CD4-positive, alpha-beta T cell treated with Interleukin-6 at 100 ng/mL for 8 hours (primary cell): ENCODE measurements at places on chromosomes 11 and 22.

GRCh38 chr11:75563978-75564552 lies 2.0 kb downstream of the SERPINH1 start:
- DNase-seq = no peak

DNA sequence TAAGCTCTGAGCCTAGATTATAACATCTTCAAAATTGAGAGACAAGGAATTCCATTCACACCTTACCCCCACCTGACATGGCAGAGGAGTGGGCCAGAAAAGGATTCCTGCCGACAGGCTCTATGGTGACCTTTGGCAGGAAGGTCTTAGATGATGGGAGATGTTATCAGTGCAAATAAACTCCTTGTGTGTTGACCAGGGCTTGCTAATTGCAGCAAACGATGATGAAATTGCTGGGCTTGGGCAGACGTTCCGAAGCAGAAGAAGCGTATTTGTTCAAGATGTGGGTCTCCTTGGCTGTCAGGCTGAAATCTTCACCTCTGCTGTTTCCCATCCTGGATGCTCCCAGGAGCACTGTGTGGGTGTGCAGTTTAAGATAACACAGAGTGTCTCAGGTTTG lies 183.7 kb upstream of the CADM1 start:
- no peak for DNase-seq

GRCh38 chr11:117573326-117573725 lies 223.7 kb downstream of the DSCAML1 start:
- no peak for DNase-seq

DNA sequence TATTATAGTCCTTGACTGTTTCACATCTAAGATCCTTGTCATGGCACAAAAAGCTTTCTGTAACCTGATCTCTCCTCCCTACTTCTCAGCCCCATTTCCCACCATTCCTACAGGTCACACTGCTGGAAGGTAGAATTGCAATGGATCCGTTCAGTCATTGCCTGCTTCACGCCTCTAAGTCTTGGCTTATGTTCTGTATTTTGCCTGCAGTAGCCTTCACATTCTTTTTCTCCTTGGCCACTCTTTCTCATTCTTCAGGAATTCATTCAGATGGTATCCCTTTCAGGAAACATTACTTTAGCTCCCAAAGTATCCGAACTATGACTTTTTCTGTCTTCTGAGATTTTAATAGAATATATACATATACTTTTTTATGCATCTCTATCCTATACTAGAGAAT lies 731.5 kb downstream of the NTM start:
- DNase-seq = no peak

DNA sequence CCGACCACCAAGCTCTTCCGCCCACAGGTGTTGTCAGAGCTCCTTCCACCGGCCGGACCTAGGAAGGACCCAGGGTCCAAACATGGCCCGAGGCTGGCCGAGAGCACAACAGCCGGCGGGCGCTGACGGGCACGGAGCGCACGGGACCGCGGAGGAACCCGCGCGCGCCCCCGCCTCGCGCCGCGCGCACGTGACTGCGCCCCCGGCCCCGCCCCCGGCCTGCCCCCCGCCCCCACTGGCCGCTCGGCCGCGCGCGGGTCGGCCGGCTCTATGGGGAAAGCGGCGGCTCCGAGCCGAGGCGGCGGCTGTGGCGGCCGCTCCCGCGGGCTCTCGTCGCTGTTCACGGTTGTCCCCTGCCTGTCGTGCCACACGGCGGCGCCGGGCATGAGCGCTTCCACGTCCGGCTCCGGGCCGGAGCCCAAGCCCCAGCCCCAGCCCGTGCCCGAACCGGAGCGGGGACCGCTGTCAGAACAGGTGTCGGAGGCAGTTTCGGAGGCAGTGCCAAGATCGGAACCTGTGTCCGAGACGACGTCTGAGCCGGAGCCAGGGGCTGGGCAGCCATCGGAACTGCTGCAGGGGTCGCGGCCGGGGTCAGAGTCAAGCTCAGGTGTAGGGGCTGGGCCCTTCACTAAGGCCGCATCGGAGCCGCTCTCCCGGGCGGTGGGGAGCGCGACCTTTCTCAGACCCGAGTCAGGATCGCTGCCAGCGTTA lies at the start of gene OSBP2:
TSS of gene OSBP2 (plus strand) at position 235 of the 711 bp plus-strand sequence. CDS start at position 271, 36 bp downstream.
- peak; percentile 1 for DNase-seq

- no peak for DNase-seq
These were observed 63.0 kb downstream of the P4HA3 start for GRCh38 chr11:74248469-74248868.

GRCh38 chr11:64854534-64855502 lies 10.4 kb upstream of the CDC42BPG start:
- no peak for DNase-seq

GRCh38 chr11:128455766-128456165 lies 131.6 kb downstream of the ETS1 start:
- DNase-seq = no peak

- DNase-seq = no peak
These were observed 51.8 kb upstream of the ASPHD2 start for GRCh38 chr22:26377170-26377830.

- DNase-seq = no peak
These were observed 182.3 kb upstream of the NCAM1 start for GRCh38 chr11:112778877-112779266.

- DNase-seq = no peak
These were observed 22.9 kb downstream of the GNAZ start for GRCh38 chr22:23093051-23093788.

GRCh38 chr11:68997124-68997994 lies 15.7 kb downstream of the MRGPRF start:
- DNase-seq = no peak

- peak; percentile 44 for DNase-seq
These were observed 8.3 kb upstream of the SLC39A13 start for GRCh38 chr11:47399860-47400767.

DNA sequence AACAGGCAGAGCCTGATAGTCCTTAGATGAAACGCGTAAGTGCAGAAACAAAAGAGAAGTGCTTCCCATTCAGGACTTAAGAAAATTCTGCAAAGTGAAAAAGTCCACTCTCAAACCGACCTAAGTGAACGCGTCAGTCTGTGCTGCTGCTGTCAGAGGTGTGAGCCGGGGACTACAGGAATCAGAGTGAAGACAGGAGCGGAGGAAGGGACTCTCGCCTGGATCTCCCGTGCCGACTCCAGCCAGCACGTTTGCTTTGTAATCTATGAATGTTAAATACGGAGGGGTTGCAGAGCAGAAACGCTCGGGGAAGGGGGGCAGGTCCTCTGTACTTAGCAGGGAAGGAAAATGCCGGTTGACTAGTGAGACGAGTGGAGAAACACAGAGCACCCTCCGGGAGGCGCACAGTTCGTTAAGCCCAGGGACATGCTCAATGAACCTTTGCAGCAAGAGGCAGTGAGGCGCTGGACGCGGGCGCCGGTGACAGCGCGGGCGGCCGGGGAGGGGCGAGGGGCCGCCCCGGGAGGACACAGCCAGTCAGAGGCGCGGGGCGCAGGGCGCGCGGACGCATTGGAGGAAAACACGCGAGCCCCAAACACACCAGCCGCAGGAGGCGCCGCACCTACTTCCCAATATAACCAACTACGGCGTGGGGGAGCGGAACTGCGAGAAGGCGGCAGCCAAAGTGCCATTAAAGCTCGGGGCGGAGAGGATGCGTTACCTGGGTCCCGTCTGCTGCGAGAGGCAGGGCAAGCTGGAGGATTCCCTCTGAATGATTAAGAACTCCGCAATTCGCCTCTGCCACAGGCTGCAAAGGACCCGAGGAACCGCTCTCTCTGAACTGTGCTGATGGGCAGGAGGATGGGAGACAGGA lies at the start of gene CNTN5:
TSS of gene CNTN5 (plus strand) at position 598 of the 874 bp plus-strand sequence.
- DNase-seq = no peak

GRCh38 chr11:73240190-73240781 lies 22.2 kb downstream of the P2RY2 start:
- DNase-seq = no peak

- no peak for DNase-seq
These were observed 600.6 kb downstream of the BUD13 start for GRCh38 chr11:116172156-116172555.

- DNase-seq = no peak
These were observed 1036.3 kb upstream of the TENM4 start for GRCh38 chr11:80477178-80477577.

GRCh38 chr11:72617080-72617762 lies 57.0 kb downstream of the PDE2A start:
- DNase-seq = no peak

GRCh38 chr11:76807206-76807875 lies 24.2 kb downstream of the TSKU start:
- peak; percentile 44 for DNase-seq

DNA sequence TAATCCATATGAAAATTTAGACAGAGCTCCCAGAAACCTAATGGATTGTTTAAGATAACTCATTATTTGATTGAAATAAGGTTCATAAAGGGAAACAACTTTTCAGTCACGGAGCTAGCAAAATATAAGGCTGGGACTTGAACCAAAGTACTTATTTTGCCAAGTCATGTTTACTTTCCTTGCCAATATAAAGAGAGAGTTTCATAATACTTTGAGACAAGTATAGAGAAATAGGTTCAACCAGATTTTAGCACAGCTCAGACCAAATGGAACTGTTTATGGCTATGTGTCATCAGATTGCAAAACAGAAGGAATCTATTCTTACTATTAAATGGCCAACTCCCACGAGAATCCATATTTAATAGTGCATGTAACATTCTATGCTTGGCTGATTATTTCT lies 1517.5 kb upstream of the TENM4 start:
- DNase-seq = no peak

DNA sequence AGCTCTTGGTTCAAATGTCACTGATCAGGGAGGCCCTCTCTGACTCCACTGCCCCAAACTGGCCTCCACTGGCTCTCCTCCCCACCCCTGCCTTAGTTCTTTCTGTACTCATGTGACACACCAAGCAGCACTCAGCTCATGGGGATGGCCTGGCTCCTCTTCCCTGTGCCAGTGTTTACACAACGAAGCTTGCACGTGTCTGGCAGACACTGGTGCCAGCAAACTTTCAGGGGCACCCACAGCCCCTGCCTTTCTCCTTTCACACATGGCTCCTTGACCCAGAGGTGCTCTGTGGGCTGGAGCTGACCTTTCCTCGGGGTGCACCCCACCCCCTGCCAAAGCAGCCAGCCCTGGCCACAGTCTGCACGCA lies 37.6 kb upstream of the PARVG start:
- DNase-seq = no peak

DNA sequence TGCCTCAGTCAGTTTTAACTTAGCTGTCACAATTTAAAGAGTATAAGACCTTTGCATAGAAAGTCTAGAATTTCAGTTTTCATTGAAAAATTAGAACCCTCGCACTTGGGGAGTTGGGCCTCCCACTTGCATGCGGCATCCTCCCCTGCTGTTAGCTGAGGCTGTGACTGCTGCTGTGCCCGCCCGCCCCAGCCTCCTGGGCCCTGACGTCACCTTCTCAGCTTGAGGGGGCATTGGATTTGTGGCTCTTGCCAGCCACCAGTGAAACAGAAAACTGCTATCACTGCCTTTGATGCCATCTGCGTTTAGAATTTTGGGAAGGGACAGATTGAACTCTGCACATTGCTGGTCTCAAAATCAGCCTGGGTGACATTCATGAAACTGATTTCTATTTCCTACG lies 108.7 kb downstream of the CTTN start:
- no peak for DNase-seq

DNA sequence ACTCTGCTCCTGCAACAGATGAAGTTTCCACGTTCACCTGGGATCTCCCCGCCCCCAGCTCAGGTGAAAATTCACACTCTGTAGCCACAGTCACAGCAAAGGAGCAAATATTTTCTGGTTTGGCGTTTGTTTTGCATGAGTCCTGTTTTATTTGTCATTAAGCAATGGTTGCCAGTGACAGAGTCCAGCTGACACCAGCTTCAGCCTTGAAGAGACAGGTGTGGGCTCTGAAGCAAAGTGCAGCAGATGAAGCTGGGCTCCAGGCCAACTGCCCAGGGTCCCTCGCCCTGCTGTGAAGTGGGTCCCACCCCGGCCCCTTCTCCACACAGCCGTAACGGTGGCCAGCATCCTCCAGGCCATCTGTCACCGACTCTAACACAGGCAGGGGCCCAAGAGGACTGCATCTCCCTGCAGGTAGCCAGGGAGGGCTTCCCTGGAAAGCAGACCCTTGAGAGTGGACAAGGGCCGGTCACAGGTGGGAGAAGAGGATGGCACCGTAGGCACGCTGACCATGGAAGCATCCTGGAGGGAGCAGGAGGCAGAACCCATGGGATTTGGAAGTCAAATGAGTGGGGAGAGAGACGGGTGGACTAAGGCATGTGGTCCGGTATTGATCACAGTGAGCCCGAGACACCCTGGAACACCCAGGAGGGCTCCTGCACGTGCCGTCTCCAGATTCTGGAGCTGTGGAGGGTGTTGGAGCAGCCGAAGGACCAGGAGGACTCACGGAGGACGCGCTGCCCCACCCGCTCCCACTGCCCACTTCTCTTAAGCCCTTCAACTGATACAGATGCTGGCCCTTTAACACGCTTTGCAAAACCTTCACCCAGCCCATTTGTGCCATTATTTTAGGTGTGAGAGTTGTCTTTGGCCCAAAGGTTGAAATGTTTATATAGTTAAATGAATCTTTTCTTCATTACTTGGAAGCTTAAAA lies 294.5 kb downstream of the BRD1 start:
- no peak for DNase-seq

DNA sequence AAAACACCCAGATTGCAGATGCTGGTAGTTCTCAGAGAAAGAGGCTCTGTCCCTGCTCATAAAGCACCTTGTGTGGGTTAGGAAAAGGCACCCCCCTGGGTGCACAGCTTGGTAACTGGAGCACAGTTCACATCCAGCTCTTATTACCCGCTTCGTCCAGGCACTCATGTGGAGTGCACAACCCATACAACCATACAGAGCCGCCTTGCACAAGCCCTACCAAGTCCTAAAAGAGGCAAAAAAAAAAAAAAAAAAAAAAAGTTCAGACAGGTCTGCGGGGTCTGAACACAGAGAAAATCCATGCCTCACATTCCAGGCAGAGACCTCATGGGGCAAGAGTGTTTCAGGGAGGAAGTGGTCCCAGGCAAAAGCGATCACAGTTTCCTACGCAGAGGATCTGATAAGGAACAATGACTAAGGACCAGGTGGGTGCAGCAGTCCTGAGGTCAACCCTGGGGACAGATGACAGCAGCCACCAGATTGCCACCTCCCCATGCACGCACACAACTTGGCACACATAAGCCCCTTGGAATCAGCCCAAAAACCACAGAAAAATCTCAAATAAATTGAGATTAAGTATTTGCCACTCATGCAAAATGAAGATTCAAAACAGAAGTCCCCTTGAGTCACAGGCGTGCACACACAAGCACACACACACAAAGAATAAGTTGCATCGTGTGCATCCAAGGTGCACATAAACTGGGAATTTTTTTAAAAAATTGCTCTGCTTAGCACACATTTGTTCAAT lies 12.3 kb downstream of the MB start:
- no peak for DNase-seq

GRCh38 chr22:38032681-38033521 lies 24.3 kb upstream of the PICK1 start:
- DNase-seq = no peak

DNA sequence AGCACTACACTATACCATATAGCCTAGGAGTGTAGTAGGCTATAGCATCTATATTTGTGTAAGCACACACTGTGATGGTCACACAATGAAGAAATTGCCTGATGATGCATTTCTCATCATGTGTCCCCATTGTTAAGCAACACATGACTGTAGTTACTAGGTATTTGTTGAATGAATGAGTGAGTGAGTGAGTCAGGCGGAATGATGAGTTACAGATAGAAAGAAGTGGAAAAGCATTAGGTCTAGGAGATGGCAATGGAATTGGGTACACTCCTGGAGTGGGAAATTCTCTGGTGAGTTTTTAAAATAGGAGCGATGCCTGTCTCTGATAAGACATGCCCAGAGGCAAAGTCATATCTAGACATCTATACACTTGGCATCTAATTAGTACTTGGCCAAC lies 160.5 kb upstream of the TBCEL start:
- no peak for DNase-seq

- peak; percentile 44 for DNase-seq
These were observed 4.3 kb upstream of the AMPD3 start for GRCh38 chr11:10450462-10451425.
